ENCODE measurements at places on chromosomes 2 and 18. TPM values are rescaled to one million over a fixed set of nuclear protein-coding genes. Genes with fewer than 3 reads are reported as not detected.
A peak's percentile ranks its signal among the peaks of the same experiment; 100 is the strongest.

DNA sequence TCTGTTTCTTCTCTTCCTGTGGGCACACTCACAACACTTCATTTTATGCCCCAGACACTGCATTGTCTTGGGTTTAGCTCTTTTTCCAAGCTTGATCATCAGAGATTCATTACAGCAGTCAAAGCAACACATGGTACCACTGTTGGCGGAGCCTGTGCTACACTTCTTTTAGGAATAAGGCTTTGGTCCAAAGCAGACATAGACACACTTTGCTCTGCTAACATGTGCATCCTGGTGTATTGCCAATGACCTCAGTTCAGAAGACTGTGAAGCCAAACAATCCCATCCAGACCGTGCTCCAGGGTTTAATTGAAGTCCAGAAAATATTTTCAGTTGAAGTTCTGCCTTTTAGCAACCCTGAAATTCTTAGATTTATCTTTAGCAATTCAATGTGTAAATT, 354.6 kb upstream of the RAB12 start:
- no peaks in the 10 kb centered on the region for H3K27me3 ChIP-seq
- H3K4me3 ChIP-seq = no peak overlapping the region
- peaks cover 11% of the 10 kb centered on the region for H3K4me1 ChIP-seq
- DNase-seq = no peak
- no peaks in the 10 kb centered on the region for H3K36me3 ChIP-seq
- no peak overlapping the region for H3K27ac ChIP-seq

The SPP2 gene
- not detected for total RNA-seq

GRCh38 chr2:8877894-8878293, 40.5 kb upstream of the KIDINS220 start:
- no peak for DNase-seq
- peaks cover 18% of the 10 kb centered on the region for H3K36me3 ChIP-seq
- H3K27ac ChIP-seq = peak overlapping the region; percentile 41
- H3K4me1 ChIP-seq = peaks cover 6% of the 10 kb centered on the region

The GORASP2 gene
- 109 TPM for total RNA-seq

GRCh38 chr2:157898591-157898996, 22.5 kb upstream of the ACVR1 start:
- H3K36me3 ChIP-seq = no peaks in the 10 kb centered on the region
- peaks cover 4% of the 10 kb centered on the region for H3K27me3 ChIP-seq
- peaks cover 26% of the 10 kb centered on the region for H3K4me1 ChIP-seq
- DNase-seq = peak; percentile 67
- no peak overlapping the region for H3K4me3 ChIP-seq

The ERBB4 gene
- not detected for total RNA-seq

DNA sequence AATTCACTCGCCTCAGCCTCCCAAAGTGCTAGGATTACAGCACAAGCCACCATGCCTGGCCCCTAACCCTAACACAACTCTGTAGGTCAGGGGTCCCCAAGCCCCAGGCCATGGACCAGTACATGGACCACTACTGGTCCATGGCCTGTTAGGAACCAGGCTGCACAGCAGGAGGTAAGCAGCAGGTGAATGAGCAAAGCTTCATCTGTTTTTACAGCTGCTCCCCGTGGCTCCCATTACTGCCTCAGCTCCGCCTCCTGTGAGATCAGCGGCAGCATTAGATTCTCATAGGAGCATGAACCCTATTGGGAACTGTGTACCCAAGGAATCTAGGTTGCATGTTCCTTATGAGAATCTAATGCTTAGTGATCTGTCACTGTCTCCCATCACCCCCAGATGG, 201.7 kb downstream of the NRP2 start:
- H3K36me3 ChIP-seq = no peaks in the 10 kb centered on the region
- no peak overlapping the region for H3K27ac ChIP-seq
- no peak for DNase-seq
- H3K4me1 ChIP-seq = peaks cover under 1% of the 10 kb centered on the region

The GCG gene
- total RNA-seq = not detected

DNA sequence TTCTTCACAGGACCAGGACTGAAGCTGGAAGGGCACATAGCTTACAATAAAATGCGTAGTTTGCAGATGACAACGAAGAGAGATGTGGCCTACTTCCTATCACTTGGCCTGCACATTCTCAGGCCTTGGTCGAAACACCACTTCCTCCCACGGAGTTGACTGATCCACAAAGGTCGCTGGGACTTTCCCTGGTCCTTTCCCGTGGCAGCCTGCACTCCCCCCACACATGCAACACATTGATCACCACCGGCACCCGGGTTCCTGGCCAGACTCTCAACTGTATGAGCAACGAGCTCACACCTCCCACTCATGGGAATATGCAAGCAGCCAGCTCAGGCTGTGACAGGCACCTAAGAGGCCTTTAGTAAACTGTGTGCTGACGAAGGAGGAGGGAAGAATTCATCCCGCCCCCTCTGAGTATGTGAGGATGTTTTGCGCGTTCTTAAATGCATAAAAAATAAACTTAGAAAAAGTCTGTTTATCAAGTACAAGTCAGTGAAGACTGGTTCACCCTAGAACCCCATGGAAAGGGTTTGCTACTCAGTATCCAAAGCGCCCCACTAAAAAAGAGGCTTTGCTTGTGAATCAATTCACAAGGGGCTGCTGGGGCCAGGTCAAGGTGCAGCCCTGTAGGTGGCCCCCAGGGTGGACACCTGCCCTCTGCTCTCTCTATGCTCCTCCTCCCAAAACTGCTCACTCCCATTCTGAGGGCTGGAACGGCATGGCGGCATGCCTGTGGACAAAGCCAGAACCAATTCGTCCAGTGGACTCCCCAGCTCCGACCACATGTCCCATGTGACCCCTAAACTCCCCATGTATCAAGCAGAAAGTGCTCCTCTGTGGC, 154.3 kb downstream of the EIPR1 start:
- H3K27me3 ChIP-seq = no peaks in the 10 kb centered on the region
- H3K4me3 ChIP-seq = no peak overlapping the region
- no peaks in the 10 kb centered on the region for H3K4me1 ChIP-seq
- H3K36me3 ChIP-seq = peaks cover 23% of the 10 kb centered on the region

GRCh38 chr2:136288249-136288648, 170.3 kb upstream of the CXCR4 start:
- DNase-seq = no peak
- H3K4me1 ChIP-seq = no peaks in the 10 kb centered on the region
- no peaks in the 10 kb centered on the region for H3K36me3 ChIP-seq
- no peak overlapping the region for H3K27ac ChIP-seq

The DNER gene
- total RNA-seq = 3.8 TPM

GRCh38 chr2:238635647-238636051, 208.9 kb downstream of the ASB1 start:
- H3K4me1 ChIP-seq = peaks cover 27% of the 10 kb centered on the region
- H3K27me3 ChIP-seq = peaks cover 46% of the 10 kb centered on the region
- peak overlapping the region; percentile 39 for H3K27ac ChIP-seq
- peak overlapping the region; percentile 33 for H3K4me3 ChIP-seq
- no peaks in the 10 kb centered on the region for H3K36me3 ChIP-seq

DNA sequence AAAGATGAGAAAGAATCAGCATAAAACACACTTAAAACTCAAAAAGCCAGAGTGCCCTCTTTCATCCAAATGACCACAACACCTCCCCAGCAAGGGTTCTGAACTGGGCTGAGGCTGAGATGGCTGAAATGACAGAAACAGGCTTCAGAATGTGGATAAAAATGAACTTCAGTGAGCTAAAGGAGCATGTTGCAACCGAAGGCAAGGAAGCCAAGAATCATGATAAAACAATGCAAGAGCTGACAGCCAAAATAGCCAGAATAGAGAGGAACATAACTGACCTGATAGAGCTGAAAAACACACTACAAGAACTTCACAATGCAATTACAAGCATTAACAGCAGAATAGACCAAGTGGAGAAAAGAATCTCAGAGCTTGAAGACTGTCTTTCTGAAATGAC, 12.2 kb upstream of the PSMA8 start:
- H3K4me3 ChIP-seq = no peak overlapping the region
- peaks cover 7% of the 10 kb centered on the region for H3K27me3 ChIP-seq
- DNase-seq = no peak

DNA sequence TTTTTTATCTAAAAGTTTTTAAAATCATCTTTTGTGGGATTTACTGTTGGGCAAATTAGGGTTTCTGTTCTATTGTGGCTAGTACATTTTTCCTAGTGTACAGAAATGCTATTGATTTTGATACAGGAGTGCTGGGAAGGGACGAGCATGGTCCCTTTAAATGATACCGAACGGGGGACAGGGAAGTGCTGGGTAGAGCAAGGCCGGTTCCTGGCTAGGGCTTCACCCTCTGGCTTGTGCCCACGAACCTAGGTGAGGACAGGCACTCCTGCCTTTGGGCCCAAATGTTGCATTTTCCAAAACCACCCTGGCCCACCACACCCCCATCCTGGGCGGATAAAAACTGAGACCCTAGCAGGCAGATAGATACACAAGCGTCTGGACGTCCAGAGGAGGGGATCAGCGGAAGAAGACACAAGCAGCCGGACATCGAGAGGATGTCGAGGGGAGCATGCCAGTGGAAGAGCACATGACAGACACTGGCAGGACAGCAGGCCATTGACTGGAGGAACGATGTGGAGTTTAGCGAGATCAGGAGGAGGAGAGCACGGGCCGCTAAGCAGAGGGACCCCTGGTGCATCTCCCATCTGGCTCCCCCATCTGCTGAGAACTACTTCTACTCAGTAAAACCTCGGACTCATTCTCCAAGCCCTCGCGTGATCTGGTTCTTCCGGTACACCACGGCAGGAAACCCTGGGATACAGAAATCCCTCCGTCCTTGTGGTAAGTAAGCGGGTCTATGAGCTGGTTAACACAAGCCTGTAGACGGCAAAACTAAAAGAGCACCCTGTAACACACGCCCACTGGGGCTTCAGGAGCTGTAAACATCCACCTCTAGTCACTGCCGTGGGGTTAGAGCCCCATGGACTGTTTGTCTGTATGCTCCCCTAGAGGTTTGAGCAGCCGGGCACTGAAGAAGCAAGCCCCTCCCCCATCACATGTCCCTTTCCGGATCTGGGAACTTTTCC, 13.5 kb upstream of the CALCRL start:
- peak overlapping the region; percentile 71 for H3K4me3 ChIP-seq
- H3K27ac ChIP-seq = peak overlapping the region; percentile 42
- no peaks in the 10 kb centered on the region for H3K36me3 ChIP-seq
- H3K4me1 ChIP-seq = peaks cover 9% of the 10 kb centered on the region
- H3K27me3 ChIP-seq = no peaks in the 10 kb centered on the region
- no peak for DNase-seq

The CTLA4 gene
- total RNA-seq = not detected
